ENCODE measurements at places on chromosomes 16 and 17.

DNA sequence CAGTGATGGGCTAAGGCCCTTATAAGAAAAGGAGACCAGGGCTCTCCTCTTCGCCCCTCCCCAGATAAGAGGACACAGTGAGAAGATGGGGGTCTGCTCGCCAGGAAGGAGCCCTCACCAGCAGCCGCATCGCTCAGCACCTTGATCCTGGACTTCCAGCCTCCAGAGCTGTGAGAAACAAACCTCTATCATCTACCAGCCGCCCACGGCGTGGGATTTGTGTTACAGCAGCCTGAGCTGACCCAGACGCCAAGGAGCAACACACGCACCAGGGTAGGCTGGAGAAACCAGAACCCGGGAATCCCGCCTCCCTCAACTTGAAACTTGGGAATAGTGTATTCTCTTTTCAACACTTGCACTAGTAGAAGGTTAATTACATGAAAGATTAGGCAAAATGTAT lies 4.2 kb upstream of the ZG16B start:
- no peak for DNase-seq

GRCh38 chr17:77476006-77476405 lies 335.2 kb downstream of the SEC14L1 start:
- DNase-seq: no peak

GRCh38 chr16:14248791-14249190 lies 177.7 kb downstream of the MRTFB start:
- DNase-seq: no peak

GRCh38 chr16:87715658-87716057 lies 50.1 kb downstream of the KLHDC4 start:
- no peak for DNase-seq

- no peak for DNase-seq
Observed at GRCh38 chr16:27790546-27791403, 240.8 kb downstream of the KATNIP start.

- peak; percentile 87 for DNase-seq
Observed at GRCh38 chr17:57902800-57903759, 52.1 kb downstream of the CUEDC1 start.

DNA sequence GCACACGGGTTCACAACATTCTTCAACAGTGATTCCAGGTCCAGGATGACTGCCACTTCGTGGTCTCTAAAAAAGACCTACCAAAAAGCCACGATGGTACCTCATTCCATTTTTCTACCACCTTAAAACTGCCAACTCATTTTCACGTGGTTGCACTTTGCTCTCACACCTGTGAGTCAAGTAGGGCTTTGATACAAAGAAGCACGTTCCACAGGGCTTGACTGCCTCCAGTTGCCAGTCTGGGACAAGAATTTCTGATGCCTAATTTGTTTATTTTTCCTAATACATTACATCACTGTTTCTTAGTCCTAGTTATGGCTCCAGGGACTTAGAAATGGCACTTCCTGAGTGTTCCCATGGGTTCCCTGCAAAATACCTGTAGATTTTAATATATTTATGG lies 911.6 kb upstream of the EEF2KMT start:
- DNase-seq: no peak

GRCh38 chr16:8729779-8730334 lies 55.4 kb downstream of the ABAT start:
- DNase-seq: no peak

- no peak for DNase-seq
Observed at GRCh38 chr17:41505007-41505808, at the start of gene KRT13. Gene KRT13 (minus strand): TSS chr17:41505612. CDS start chr17:41505550, 62 bp downstream.

DNA sequence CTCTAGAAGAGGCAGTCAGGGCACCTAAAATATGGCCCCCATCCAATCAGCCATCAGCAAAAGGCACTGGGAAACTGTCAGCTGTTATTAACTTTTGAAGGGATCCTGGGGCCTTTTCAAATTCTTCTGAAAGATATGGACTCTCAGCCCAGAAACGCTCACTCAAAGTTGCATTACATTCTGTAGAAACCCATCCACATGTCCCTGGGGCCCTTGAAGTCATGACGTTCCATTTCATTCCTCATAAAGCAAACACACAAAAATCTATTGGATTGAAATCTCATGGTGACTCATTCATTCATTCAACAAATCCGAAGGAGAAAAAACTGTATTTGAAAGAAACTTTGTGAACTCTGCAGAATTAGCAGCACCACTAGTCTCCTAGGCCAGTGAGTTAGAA lies 215.3 kb downstream of the C16orf95 start:
- no peak for DNase-seq

GRCh38 chr16:69095193-69095592 lies 10.3 kb upstream of the HAS3 start:
- no peak for DNase-seq

GRCh38 chr17:83018658-83019193 lies 60.7 kb upstream of the METRNL start:
- no peak for DNase-seq

DNA sequence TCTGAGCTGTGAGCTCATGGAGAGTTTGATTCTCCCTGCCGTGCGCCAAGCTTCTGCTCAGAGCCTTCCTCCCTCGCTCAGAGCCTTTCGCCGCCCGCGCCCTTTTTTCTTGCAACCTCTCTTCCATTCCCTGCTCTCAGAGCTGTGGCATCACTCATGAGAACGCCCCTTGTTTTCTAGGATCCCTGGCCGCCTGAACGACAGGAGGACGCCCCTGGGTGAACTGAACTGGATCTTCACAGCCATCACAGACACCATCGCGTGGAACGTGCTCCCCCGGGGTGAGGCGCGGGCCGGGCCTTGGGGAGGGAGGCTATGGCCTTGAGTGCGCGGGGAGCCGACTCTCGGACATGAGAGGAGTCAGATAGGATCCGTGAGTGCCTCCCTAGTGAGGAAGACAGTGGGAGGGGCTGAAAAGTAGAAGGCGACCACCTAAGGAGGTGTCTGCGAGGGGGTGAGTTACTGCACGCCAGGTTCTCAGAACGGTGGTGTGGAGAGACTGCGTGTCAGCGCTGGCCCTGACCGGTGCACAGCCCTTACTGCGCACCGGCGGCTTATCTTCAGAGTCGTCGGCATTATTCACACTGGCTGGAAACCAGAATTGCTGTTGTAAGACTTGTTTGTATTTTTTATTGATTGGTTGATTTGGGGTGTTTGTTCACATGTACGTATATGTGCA lies 169.5 kb upstream of the CHMP6 start:
- DNase-seq: no peak

- peak; percentile 82 for DNase-seq
Observed at GRCh38 chr17:8158267-8159031, 4.3 kb downstream of the VAMP2 start.

DNA sequence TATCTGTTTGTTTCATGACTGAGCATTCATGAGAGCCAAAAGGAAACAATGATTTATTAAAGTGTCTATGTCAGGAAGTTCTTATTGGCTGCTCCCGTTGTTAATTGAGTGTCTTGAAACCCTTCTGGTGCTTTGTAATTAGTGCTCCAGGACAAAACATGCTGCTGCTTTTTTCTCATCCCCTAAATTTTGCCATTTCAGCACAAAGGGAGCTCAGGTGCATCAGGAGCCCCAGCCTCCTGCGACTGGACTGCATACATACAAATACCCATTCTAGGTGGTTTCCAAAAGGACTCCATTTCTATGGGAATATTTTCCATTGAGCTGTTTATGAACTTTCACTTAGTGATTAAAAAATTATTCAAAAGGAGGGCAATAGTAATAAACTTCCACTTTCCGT lies 354.0 kb downstream of the CDH13 start:
- no peak for DNase-seq

- DNase-seq: no peak
Observed at GRCh38 chr16:57765160-57765728, 29.7 kb downstream of the KATNB1 start.

DNA sequence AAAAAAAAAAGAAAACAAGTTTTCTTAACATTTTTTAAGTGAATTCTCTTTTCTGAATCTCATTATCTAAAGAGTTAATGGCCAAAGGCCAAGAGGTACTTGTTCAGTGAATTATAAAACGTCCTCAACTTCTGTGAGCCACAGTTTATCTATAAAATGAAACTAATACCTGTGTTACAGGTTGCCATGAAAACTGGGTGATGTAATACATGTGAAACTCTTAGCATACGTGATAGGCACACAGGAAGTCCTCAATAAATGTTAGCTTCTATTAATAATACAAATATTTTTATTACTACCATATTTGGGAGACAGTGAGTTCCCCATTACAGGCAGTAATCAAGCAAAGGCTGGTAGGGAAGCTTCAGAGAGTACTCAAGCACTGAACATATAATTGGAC lies 13.5 kb upstream of the INPP5K start:
- DNase-seq: no peak

- no peak for DNase-seq
Observed at GRCh38 chr17:5078106-5079028, at the start of gene ZFP3. Gene ZFP3 (plus strand): TSS chr17:5078467. CDS start chr17:5091505, 13,038 bp downstream.

- DNase-seq: no peak
Observed at GRCh38 chr17:4007346-4008081, 43.3 kb upstream of the ATP2A3 start.

DNA sequence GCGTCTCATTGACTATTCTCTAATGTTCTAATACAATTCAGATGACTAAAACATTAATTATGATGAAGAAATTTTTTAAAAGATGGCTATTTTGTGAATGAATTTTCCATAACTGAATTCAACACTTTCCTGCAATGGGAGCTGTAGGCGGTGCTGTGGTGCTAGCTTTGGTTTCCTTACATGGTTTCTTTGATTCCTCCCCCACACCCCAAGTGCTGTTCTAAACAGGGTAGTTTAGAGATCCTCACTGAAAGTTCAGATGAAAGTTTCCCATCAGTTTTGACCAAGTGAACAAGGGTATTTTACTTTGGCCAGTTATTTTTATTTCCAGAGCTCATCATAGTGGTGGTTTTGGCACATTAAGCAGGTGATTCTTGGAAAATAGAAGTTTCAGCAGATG lies 26.0 kb upstream of the MRC2 start:
- DNase-seq: no peak

- DNase-seq: no peak
Observed at GRCh38 chr17:40607641-40608040, 40.0 kb downstream of the SMARCE1 start.

- DNase-seq: no peak
Observed at GRCh38 chr17:2784864-2785263, 11.4 kb upstream of the RAP1GAP2 start.

DNA sequence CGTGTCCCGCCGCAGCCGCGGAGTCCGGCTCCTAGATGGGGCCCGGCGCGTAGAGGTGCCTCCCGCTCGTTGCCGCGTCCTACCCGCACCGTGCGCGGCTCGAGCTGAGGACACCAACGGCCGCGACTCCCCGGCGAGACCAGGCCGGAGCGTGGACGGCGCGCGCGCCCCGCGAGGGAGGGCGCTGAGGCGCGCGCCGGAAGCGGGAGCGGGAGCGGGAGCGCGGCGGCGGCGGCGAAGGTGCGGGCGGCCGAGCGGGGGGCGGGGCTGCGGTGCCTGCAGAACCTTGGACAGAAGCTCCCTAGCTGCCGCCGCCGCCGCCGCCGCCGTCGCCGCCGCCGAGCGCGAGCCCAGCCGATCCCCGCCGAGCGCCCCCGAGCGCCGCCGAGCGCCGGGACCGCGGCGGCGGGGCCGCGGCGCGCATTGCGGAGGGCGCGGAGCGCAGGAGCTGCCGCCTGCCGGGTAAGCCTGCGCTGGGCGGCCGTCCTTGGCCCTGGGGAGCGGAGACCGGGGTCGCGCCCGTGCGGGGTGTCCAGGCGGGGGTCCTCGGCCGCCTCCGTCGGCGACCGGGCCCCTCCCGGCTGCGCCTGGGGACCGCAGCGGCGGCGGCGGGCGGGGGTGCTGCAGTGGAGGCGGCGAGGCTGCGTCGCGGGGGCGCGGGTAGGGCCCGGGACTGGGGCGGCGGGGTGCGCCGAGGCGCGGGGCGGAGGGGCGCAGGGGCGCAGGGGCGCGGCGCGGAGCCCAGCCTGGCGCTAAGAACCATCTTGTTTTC lies at the start of gene CDK5R1:
Gene CDK5R1 (plus strand): TSS at position 293 of the 772 bp plus-strand sequence. CDS start 628 bp downstream, outside the sequence.
- peak; percentile 62 for DNase-seq

GRCh38 chr17:60704170-60704569 lies 26.5 kb downstream of the BCAS3 start:
- no peak for DNase-seq

DNA sequence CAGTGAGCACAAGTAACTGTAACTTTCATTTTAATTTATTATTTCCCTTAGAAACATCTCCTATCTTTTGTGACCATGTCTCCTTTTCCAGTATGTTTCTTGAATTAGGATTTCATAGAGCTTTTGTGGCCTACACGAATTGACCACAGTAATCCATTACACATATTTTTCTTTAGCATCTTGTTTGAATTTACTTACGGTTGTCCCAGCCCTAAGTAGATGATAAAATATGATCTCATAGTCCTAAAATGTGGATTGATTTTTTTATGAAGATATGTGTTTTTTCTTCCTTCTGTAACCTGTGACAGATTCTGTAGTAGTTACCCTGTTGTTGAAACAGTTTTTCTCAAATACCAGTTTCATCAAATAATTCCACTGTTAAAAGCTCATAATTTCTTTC lies 61.5 kb downstream of the NF1 start:
- no peak for DNase-seq

- no peak for DNase-seq
Observed at GRCh38 chr17:37118366-37119137, 169.8 kb downstream of the AATF start.

DNA sequence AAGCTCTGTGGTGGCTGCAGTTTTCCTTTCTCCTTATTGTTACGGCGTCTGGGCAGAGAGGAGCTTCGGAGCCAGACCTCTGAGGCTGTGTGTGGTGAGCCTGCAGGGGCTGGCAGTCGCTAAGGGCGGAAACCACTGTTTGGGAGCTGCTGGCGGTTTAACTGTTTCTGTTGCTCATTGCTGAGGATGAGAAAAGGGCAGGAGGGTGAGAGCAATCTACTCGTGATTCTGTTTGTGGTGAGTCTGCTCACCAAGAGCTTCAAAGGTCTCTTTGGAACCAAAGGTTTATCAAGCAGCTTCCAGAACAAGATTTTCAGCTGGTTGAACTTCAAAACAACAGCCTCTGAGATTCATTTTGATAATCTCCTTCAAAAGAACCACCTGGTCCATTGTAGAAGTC lies 143.9 kb downstream of the ANKFN1 start:
- DNase-seq: no peak

GRCh38 chr17:38751144-38751807 lies 1.3 kb upstream of the PSMB3 start:
- DNase-seq: no peak

- no peak for DNase-seq
Observed at GRCh38 chr16:23486480-23486879, 23.8 kb downstream of the GGA2 start.

GRCh38 chr17:31488982-31489294 lies 97.5 kb downstream of the RAB11FIP4 start:
- no peak for DNase-seq

- DNase-seq: no peak
Observed at GRCh38 chr17:72353502-72353901, 232.7 kb downstream of the SOX9 start.

GRCh38 chr16:68940816-68941215 lies 97.5 kb downstream of the TANGO6 start:
- no peak for DNase-seq

Measured in HuH-7.5 (cell line).